ENCODE measurements at places on chromosomes 6 and 20.

GRCh38 chr20:11324990-11325389, 592.7 kb upstream of the BTBD3 start:
- DNase-seq = no peak

DNA sequence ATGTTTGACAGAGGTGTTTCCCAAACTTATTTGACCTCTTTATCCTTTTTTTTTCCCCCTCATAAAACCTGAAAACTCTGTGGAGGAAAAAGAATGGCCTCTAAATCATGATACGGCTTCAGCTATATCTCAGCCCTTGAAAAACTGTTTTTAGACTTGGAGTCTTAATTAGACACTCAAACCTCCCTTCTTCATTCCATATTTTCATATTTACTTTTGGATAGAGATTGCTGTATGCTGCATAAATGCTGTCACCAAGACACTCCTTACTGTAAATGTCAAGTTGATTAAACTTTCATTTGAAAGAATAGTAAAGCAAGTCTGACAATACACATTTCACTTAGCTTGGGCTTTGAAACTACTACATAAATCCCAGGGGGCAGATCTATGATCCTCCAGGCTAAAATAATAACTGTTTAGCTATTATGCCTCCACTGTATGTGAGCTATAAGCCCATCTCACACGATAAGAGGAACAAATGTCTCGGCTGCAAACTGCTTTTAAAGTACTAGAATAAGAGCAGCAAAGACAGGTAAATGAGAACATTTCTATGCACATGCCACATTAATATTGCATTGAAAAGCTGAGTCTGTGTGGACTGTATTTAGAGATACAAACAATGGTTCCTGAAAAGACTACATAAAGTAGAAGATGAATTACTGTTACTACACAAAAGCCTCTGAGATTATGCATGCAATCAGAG, 141.3 kb upstream of the HMGN3 start:
- DNase-seq = no peak

GRCh38 chr20:33839591-33839990, 28.4 kb downstream of the CHMP4B start:
- no peak for DNase-seq

DNA sequence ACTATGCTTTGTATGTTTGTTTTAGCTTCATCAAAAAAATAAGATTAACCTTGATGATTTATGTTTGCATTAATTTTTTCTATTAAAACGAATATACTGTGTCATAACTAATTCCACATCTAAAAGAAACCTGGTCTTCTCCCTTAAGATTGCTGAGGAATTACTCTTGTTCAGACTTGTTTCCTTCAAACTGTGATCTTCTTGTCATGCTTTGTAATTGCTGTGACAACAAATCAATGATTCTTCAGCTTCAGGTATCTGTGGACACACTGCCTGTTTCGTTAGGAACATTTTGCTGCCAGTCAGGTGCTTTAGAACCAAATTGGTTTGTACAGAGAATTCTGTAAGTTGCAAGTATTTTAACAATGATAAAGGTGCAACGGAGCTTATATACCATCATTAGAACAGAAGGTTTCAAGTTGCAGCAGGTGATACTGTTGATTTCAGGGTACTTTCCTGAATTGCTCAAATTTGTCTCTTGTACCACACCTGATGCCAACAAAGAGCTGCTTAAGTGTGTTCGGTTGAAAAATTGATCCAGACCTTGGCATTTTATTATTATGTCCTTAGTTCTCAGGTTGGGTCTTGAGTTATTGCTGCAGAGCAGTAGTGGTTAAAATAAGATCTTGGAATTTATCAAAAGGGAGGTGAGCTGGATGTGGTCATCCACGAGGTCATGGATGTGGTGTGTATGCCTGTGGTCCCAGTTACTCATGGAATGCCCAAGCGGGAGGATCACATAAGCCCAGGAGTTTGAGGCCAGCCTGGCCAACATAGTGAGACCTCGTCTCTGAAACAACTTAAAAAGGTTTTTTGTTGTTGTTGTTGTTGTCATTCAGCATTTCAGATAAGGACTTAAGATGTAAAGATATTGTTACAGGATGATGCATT, 19.5 kb downstream of the SYTL3 start:
- DNase-seq = no peak

DNA sequence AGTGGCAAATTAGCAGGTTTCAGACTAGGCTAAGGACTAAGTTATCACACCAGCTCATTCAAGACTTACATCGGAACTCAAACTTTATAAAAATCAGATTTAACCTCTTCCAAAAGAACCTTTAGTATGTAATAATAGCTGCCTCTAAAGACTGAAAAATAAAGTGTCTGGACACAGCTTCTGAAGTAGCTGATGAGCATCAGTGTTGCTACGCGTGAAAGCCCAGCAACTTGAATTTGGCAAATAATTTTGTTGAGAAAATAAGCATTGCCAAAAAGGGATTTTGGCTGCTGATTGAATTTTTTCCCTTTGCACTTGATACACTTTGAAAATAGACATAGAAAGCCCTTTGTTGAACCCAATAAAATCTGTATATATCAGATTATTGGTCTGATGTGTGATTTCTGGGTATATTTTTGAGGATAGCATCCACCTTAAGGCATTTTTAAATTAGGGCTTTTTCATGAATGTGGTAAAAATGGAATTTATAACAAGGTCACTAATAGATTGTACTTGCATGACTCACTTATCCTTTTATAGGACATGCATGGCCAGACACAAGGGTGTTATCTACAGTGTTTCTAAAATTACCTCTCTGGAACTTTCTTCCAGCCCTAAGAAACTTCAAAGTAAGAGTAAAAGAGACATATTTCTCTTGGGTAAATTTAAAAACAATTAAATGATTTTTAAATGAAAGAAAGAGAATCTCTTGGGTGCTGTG, 350.4 kb downstream of the TENT5A start:
- DNase-seq = no peak

DNA sequence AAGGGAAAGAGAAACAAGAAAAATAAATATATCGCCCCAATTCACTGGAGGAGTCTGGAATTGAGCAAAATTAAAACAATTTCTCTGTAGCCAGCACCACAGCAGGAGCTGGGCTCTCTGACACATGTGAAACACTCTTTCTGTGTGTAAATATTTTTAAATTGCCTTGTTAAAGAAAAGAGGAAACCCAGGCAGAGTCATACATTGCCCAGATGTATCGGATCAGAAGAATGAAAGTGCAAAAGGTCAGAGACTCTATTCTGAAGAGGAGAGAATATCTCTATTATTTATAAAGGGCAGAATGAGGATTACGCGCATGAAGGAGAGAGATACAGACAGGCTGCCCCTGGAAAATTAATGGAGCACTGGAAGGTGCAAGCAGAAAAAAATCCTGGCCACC, 127.0 kb upstream of the MAN1A1 start:
- DNase-seq = no peak

- no peak for DNase-seq
Measured at GRCh38 chr20:2114127-2114959, 12.7 kb downstream of the STK35 start.

DNA sequence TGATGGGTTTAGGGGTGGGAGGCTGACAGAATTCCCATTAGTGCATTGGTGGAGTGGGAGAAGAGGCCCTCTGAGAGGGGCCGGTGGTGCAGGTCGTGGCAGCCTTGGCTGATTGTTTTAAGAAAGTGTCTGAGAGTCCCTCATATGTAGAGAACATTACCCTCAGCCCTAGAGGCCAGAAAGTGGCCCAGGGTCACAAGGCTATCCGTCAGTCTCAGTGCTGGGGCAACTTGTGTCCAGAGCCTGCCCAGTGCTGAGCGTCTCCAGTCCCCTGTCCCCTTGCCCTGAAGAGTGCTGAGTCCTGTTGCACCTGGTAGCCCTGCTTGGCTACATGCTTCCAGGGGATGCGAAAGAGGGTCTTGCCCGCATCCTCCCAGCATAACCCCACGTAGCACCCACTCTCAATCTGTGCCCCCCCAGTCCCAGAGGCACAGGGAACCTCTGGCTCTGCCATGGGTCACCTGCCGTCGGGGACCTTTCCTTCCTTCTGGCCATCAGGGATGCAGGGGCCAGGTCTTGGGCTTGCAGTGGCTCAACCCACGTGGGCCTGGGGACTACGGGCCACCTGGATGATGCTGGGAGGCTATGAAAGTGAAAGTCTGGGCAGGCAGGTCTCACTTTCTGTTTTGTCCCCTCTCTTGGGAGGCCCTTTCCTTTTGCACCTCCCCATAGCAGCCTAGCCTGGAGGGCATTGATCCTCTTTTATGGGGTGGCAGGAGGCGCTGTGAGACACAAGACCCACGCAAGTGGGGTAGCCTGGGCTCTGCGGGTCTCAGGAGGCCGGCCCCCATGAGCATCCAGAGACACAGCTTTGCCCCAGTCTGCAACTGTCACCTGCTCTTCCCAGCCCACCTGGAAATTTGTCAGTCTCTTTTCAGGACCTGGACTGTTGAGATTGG, 12.2 kb downstream of the DUSP15 start:
- DNase-seq = no peak

DNA sequence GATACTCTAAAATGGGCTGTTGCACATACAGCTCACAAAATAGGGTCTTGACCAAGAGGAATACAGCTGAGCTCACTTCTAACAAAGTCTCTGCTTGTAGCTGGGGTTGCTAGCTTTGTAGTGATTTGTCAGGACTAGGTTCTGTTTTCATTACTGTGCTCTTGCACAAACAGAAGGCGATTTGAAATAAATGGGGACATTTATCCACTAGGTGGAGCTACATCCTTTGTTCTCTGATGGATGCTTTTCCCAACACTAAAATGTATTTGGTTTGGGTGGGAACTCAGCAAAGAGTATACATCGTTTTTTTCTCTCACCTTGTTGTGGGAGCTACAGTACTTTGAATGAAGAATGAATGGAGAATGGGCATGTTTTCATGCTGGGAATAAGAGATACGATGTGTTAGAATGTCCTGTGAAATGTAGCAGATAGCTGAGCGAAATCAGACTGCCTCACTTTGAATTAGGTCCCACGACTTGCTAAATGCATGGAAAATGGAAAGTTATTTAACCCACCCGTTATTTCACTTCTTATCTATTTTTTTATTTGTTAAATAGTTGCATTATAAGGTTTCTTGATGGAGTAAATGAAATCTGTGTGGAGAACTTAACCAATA, 494.7 kb upstream of the MAP3K7 start:
- DNase-seq = no peak

- no peak for DNase-seq
Measured at GRCh38 chr6:148329596-148330381, 12.8 kb upstream of the SASH1 start.

DNA sequence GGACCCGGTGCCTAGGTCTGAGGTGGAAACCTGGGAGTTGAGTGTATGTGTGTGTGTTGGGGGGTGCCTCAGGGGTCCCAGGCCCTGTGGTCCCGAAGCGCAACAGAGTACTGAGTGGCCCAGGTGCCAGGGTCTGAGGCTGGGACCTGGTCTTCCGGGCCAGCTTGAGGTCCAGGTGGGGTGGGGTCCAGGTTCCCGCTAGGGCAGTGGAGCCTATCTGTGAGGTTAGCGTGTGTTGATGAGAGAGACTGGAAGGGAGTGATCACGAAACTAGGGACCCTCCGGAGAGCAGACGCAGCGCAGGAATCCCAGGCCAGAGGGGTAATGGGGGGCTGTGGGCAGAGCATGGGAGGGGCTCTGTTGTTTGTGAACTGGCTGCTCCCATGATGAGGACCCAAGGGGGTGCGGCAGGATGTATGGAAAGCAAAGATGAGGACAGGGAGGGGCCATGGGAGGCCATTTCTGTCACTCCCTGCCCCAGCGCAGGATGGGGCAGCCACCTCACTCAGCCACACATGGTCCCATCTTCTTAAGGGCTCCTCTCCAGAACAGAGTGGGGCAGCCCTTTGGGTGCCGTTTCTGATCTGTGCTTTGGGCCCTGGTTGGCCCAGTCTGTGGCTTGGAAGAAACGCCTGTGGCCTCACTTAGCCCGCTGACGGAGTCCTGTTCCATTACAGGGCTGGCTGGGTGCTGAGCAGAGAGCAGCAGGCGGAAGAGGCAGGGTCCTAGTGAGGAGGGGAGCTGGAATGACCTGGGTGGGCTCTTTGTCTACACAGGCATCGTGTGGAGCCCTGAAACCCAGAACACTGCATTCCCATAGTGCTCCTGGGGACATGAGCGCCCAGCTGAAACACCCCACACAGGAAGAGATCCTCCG, 872 bp downstream of the HSPA12B start:
- no peak for DNase-seq

DNA sequence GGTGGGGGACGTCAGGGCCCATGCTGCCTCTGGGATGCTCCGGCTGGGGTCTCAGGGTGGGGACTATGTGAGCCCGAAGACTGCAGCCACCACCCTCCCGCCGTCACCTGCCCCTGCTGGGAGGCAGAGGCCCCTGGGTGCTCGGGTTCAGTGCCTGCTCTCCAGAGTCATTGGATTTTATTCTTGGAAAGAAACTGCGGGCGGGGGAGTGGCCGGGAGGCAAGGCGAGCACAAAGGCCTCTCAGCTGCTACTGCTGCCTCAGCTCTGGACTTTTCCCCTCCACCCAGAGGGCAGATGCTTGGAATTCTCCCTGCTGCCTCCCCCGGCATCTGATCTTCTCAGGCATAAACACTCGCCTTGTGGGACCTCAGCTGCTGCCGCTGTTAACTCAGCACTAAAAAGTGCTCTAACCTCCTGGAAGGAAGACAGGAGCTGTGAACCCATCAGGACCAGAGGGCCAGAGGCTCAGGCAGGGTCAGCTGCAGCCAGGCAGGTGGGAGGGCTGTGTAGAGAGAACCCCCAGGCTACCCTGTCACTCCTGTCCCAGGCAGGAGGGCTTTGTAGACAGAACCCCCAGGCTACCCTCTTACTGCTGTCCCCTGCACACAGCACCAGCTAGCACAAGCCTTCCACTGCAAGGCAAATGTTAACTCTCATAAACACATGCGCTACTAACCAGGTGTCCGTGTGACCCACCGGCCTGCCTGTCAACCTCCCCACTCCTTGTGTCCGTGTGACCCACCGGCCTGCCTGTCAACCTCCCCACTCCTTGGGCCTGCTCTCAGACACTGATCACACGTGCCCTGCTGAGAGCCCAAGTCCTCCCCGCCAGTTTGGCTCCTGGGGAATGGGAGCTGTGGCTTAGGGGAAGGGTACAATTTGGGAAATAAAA, 9.4 kb upstream of the FRMD1 start:
- DNase-seq = no peak

DNA sequence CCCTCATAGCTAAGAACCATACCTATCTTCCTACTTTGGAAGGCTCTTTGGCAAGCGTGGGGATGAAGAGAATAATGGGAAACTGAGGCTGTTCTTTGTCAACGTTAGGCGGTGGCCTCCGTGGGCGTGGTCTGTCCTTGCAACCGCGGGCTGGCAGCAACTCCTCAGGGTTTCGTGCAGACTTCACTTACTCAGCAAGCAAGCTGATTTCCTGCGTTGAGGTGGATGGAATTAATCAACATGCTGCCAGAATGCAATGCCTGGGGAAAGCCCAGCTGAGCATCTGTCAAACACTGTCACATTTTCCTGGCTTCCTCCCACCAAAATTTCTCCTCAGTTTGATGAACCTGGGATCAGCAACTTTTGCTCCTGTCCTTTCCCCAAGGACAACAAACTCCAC, 9.2 kb upstream of the IL17F start:
- no peak for DNase-seq

GRCh38 chr6:3512832-3513231, 56.0 kb upstream of the SLC22A23 start:
- no peak for DNase-seq

Measured in CD4-positive, alpha-beta T cell treated with Interleukin-4 for 1 hour (primary cell).